ENCODE measurements at places on chromosomes 13 and 19. TPM values are rescaled to one million over a fixed set of nuclear protein-coding genes. Genes with fewer than 3 reads are reported as not detected.

The ZNF729 gene
- not detected for total RNA-seq

The PCDH17 gene
- not detected for total RNA-seq

The SHISA7 gene
- total RNA-seq, result not detected

The SPACA4 gene
- not detected for total RNA-seq

The PLVAP gene
- 0.43 TPM for total RNA-seq

The AP3D1 gene
- total RNA-seq, result 63.7 TPM

The KASH5 gene
- total RNA-seq, result 0.27 TPM

The FFAR1 gene
- not detected for total RNA-seq

The DHDH gene
- total RNA-seq, result 1.1 TPM

The FPR1 gene
- 0.38 TPM for total RNA-seq

- no peak overlapping the region for H3K27ac ChIP-seq
- H3K4me1 ChIP-seq, result peaks cover 3% of the 10 kb centered on the region
- H3K27me3 ChIP-seq, result no peaks in the 10 kb centered on the region
- no peak overlapping the region for H3K4me3 ChIP-seq
These were observed 113.6 kb upstream of the MBNL2 start for GRCh38 chr13:97108530-97108900.

DNA sequence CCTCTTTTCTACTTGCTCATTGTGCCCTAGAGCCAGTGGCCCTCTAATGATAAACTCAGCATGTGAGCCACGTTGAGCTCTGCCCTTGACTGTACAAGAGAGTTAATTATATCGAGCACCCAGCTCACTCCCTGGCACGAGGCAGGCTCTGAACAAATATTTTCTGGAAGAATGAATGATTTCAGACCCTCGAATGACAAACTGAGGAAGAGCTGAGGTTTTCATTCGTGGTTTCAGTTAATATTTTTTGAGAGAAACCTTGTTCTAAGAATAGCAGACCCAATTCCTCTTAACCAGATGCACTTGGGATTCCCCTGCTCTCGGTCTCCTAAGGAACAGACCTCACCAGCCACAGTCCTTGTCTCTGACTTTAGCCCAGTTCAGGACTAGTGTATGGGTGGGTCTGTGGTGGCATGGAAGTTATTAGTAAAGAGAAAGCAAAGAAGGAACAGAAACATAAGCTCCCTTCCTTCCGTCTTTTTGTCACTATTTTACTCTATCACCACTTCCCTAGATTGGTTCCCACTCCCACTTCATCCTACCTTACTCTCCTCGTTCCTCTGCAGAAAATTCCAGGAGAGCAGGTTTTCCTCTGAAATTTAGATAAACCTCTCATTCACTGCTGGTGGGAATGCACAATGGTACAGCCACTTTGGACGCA lies 22.1 kb upstream of the WDFY2 start:
- no peaks in the 10 kb centered on the region for H3K4me1 ChIP-seq
- H3K4me3 ChIP-seq, result no peak overlapping the region
- no peak overlapping the region for H3K27ac ChIP-seq
- H3K27me3 ChIP-seq, result no peaks in the 10 kb centered on the region

GRCh38 chr13:77521595-77522367 lies 13.7 kb upstream of the SCEL start:
- no peaks in the 10 kb centered on the region for H3K36me3 ChIP-seq
- DNase-seq, result no peak
- no peaks in the 10 kb centered on the region for H3K27me3 ChIP-seq

- H3K27ac ChIP-seq, result no peak overlapping the region
- no peaks in the 10 kb centered on the region for H3K27me3 ChIP-seq
- no peak overlapping the region for H3K4me3 ChIP-seq
- DNase-seq, result no peak
These were observed 216.0 kb downstream of the DNAJC15 start for GRCh38 chr13:43239275-43239840.

DNA sequence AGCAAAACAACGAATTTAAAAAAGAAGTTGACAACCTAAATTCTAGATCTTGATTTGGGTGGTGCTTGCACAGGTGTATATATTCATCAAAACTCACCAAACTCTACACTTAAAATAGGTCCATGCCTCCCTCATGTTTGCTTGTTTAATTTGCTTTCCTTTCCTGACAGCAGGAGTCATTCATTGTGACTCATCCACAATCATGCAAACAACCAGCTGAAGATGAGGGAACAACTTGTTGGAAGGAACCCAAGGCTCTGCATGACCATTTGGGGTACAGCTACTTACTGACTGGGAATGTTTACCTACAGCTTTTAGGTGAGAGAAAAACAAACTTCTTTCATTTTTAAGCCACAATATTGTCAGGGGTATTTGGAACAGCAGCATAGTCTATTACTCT lies 96.6 kb downstream of the RXFP2 start:
- H3K36me3 ChIP-seq, result no peaks in the 10 kb centered on the region
- H3K27me3 ChIP-seq, result no peaks in the 10 kb centered on the region
- H3K27ac ChIP-seq, result no peak overlapping the region
- DNase-seq, result no peak

- no peak for DNase-seq
- H3K4me3 ChIP-seq, result no peak overlapping the region
- H3K36me3 ChIP-seq, result no peaks in the 10 kb centered on the region
- no peak overlapping the region for H3K27ac ChIP-seq
These were observed 152.1 kb downstream of the URI1 start for GRCh38 chr19:30093966-30094755.

- no peak for DNase-seq
- H3K36me3 ChIP-seq, result no peaks in the 10 kb centered on the region
- no peaks in the 10 kb centered on the region for H3K27me3 ChIP-seq
- no peak overlapping the region for H3K4me3 ChIP-seq
- H3K4me1 ChIP-seq, result no peaks in the 10 kb centered on the region
These were observed 66.9 kb upstream of the CLDN10 start for GRCh38 chr13:95485518-95486144.

DNA sequence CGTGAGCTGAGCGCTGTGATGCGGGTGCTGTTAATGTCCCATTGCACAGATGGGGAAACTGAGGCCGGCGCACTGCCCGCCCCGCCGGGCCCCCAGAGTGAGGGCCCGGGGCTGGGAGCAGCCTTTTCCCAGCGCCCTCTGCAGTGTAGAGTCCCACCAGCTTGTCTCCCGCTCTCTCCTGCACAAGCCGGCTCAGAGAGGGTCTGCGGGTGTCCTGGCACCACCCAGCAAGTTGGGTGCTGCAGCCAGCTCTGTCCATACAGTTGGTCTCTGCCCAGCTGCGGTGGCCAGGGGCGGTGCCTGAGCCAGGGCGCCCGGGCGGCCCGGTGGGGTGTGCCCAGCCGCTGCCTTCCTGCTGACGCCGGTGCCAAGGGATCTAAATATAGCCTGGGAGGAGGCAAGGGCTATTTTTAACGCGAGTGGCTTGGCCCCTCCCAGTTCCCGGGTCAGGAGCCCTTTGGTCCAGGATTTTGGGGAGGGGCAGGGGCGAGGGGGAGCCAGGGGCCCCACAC lies 19.3 kb downstream of the GADD45B start:
- DNase-seq, result no peak
- peak overlapping the region; percentile 69 for H3K27ac ChIP-seq
- H3K36me3 ChIP-seq, result no peaks in the 10 kb centered on the region
- H3K4me3 ChIP-seq, result peak overlapping the region; percentile 77
- no peaks in the 10 kb centered on the region for H3K27me3 ChIP-seq

DNA sequence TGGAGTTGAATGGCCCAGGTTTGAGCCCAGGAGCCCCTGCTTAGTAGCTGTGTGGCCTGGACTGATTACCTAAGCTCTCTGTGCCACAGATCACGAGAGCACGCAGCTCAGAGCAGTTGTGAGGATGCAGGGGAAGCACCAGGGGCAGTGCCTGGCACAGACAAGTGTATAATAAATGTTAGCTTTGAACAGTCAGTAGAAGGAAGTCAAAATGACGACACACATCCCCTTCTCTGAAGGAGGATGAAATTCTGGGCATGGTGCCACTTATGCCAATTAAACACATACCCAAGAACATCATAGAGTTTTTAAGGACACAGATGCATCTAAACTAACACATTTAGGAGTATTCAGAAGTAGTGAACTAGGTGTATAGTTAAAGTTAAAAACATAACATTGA lies 24.9 kb upstream of the SIGLEC11 start:
- no peaks in the 10 kb centered on the region for H3K36me3 ChIP-seq
- H3K27me3 ChIP-seq, result no peaks in the 10 kb centered on the region
- DNase-seq, result no peak

- DNase-seq, result no peak
- H3K4me1 ChIP-seq, result no peaks in the 10 kb centered on the region
- H3K36me3 ChIP-seq, result no peaks in the 10 kb centered on the region
- no peaks in the 10 kb centered on the region for H3K27me3 ChIP-seq
- H3K4me3 ChIP-seq, result no peak overlapping the region
These were observed 1.5 kb downstream of the FCAR start for GRCh38 chr19:54875506-54875905.

GRCh38 chr13:94416454-94417080 lies 62.9 kb downstream of the DCT start:
- no peaks in the 10 kb centered on the region for H3K27me3 ChIP-seq
- H3K36me3 ChIP-seq, result no peaks in the 10 kb centered on the region
- no peak for DNase-seq

DNA sequence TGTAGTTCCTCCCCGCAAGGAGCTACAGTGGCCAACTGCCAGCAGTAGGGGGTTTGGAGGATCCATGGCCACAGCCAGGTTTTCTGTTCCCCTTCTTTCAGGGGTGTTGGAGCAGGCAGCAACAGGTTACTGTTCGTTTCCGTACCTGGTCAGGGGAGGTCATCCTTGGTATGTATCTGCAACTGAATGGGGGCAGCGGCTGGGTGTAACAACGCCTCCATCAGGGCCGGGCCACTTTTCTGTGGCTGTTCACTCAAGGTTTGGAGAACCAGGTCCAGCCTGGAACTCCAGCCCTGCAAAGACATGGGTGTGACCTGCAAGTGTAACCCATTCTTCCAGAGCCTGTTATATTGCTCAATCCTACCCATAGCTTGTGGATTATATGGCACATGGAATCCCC lies 732.3 kb upstream of the MIR17HG start:
- H3K27me3 ChIP-seq, result no peaks in the 10 kb centered on the region
- no peak for DNase-seq
- no peak overlapping the region for H3K27ac ChIP-seq
- no peaks in the 10 kb centered on the region for H3K36me3 ChIP-seq

GRCh38 chr13:102280366-102280765 lies 121.5 kb downstream of the FGF14 start:
- no peak overlapping the region for H3K27ac ChIP-seq
- no peak for DNase-seq
- no peaks in the 10 kb centered on the region for H3K27me3 ChIP-seq
- no peaks in the 10 kb centered on the region for H3K4me1 ChIP-seq

GRCh38 chr13:48072304-48072703 lies 22.6 kb downstream of the MED4 start:
- no peak overlapping the region for H3K4me3 ChIP-seq
- no peaks in the 10 kb centered on the region for H3K4me1 ChIP-seq
- H3K36me3 ChIP-seq, result peaks cover 21% of the 10 kb centered on the region
- no peak for DNase-seq

- no peaks in the 10 kb centered on the region for H3K36me3 ChIP-seq
- H3K27me3 ChIP-seq, result no peaks in the 10 kb centered on the region
- no peak overlapping the region for H3K4me3 ChIP-seq
- H3K4me1 ChIP-seq, result no peaks in the 10 kb centered on the region
These were observed 6.4 kb upstream of the ZNF333 start for GRCh38 chr19:14683439-14683838.

DNA sequence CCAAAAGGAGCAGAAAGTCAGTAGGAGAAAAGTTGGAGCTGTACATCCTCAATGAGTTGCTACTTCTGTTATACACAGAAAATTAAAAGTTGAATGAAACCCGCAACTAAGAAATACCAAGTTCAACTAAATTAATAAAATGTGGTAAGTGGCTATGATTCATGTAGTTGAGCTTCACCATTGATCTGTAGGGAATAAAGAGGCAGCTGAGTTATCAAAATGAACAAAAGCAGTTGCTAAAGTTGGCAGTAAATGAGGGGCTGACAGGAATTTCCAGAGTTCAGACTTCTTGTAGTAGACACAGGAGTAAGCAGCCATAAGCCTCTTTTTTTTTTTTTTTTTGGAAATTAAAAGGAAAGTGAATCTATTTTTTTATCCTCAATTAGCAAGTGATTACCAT lies 234.6 kb downstream of the POSTN start:
- no peaks in the 10 kb centered on the region for H3K4me1 ChIP-seq
- no peak overlapping the region for H3K4me3 ChIP-seq
- DNase-seq, result no peak
- H3K27me3 ChIP-seq, result no peaks in the 10 kb centered on the region
- no peak overlapping the region for H3K27ac ChIP-seq
- no peaks in the 10 kb centered on the region for H3K36me3 ChIP-seq

DNA sequence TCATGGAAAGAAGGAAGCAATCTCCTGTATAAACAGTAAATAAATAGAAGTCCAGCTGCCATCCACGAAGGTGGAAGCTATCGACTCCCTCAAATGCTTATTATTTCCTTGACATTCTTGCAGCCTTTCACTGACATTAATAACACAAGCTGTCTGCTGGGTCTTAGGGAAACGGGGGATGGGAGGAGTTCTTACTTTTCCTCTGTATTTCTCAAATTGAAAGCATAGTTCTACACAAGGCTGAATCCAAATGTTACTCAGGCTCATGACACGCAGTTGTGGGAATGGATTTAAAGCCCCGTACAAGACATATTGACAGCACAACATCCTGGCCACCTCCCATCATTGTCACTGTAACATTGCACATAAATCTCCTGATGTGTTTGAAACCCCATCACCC lies 4.0 kb downstream of the SERPINE3 start:
- H3K36me3 ChIP-seq, result no peaks in the 10 kb centered on the region
- no peak overlapping the region for H3K4me3 ChIP-seq
- H3K4me1 ChIP-seq, result no peaks in the 10 kb centered on the region
- DNase-seq, result no peak

- peak; percentile 26 for DNase-seq
- H3K4me3 ChIP-seq, result peak overlapping the region; percentile 63
- H3K36me3 ChIP-seq, result no peaks in the 10 kb centered on the region
- H3K27me3 ChIP-seq, result no peaks in the 10 kb centered on the region
- H3K4me1 ChIP-seq, result peaks cover 15% of the 10 kb centered on the region
- peak overlapping the region; percentile 88 for H3K27ac ChIP-seq
These were observed 1.1 kb upstream of the ATP11A start for GRCh38 chr13:112688560-112689302.
